ENCODE measurements at places on chromosomes 3 and 15.

GRCh38 chr15:39878406-39878785 lies 41.7 kb downstream of the GPR176 start:
- DNase-seq = no peak

DNA sequence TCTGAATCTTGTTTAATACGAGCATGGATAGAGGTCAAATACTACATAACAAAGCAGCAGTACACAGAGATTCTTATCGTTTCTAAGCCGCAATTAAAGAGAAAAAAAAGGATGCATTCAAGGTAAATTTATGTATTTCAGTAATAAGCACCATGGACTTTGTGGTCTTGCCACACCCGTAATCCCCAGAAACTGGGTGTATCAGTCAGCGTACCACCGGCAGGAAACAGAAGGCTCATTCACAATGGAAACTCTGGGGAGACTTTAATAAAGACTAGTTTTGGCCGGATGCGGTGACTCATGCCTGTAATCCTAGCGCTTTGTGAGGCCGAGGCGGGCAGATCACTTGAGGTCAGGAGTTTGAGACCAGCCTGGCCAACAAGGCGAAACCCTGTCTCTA lies 81.9 kb upstream of the ZNF280D start:
- DNase-seq = no peak

DNA sequence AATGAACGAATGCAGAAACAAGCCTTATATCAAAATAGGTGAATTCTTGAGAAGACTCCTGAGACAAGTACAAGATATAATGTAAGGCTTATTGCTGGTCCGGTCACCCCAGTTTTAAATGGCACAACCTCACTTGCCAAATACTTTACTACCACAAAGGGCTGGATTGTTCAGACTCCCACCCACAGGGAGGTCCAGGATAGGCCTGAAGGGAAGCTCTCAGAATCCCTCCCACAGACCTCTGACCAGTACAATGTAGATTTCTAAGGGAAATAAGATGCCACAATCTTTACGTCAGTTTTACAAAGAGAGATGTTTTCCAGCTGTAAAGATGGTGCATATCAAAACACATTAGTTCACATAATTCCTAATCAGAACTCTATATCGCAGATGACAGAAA lies 577.7 kb upstream of the ADAMTS9 start:
- no peak for DNase-seq

DNA sequence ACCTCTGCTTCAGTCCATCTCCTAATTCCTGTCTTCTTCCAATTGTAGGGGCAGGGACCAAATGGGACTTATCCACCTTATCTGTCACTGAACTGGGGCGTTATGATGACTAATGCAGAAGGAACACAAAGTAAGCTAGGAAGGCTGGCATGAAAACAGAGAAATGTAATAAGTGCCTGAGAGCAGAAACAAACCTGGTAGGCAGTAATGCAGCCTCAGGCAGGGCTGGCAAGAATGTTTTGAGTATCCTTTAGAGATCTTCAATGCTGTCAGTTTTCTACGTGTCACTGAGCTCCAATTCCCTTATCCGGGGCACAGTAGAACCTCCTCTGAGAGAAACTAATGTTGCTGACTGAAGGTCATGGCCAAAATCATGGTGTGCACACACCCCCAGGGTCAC lies 246.2 kb upstream of the TBL1XR1 start:
- no peak for DNase-seq

DNA sequence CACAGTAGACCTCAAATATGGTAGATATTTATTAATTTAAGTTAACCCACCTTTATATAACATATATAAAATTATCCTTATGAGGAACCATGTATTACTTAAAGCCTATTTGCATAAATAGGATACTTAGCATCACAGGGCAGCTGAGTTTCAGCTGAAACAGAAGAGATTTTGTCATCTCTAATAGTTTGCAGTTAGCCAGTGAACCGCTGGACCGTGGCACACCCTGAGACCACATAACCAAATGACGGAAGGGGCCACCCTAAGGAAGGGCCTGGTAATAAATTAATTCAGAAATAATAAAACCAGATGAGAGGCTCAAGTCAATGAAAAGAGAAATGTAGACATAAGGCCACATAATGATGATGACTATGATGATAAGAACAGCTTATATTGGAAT lies 107.7 kb downstream of the MYO5A start:
- DNase-seq = no peak

DNA sequence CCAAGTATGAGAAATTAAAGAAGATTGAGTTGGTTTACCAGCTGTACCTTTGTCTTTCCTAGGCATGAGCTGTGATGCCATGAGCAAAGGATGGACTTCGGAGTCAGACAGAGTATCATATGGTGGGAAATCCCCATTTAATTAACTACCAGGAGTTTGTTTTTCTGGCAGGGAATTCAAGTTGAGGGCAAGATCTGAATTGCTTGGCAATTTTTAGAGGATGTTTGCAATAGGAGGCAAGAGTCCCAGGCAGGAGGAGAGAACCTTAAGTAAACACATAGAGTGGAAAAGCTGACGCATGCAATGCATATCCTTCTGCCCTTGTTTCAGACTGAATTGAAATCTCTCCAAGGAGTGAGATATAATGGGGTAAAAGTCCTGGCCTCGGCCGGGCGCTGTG lies 569.7 kb upstream of the MDFIC2 start:
- no peak for DNase-seq

- no peak for DNase-seq
Measured at GRCh38 chr15:80480909-80481308, 76.7 kb downstream of the ARNT2 start.

GRCh38 chr3:134796281-134797056 lies 1.4 kb downstream of the EPHB1 start:
- DNase-seq = no peak

- DNase-seq = no peak
Measured at GRCh38 chr3:60365360-60365759, 885.9 kb downstream of the FHIT start.

GRCh38 chr15:26298010-26298658 lies 435.0 kb upstream of the ATP10A start:
- DNase-seq = no peak

DNA sequence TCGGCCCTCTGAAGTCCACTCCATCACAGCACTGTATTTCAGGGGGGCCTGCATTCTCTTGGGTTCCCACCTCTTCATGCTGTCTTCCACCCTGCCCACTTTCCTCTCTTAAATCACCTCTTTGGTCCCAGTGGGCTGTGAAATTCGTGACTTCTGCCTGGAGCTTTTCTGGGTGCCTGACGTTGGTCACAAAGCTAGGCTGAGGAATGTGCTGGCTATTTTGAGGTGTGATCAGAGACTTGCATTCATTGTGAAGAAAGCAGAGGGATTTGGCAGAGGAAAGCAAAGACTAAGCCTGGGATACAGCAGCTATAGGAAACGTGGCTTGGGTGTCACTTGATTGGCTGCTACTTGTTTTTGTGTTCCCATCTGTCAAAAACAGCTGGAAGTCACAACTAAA lies 202.5 kb downstream of the SATB1 start:
- DNase-seq = no peak

- DNase-seq = no peak
Measured at GRCh38 chr3:61081554-61081953, 169.7 kb downstream of the FHIT start.

DNA sequence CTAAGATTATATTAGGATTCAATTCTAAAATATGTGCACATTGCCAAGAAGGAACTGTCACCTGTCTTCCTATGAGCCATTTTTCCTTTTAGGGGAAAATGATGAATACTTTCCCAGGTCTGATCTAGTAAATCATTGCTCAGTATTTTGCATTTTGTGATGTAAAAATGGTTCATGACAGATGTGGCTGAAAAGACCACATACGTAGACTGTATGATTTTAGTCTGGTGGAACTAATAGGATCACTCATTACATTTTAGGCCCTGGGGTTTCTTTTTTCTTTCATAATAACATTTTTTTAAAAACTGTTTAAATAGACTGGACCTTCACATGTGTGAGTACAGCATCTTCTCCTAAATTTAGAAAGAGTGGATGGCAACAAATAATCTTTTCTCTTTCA lies 201.7 kb upstream of the MLF1 start:
- DNase-seq = no peak

GRCh38 chr15:70710714-70711113 lies 52.6 kb downstream of the UACA start:
- no peak for DNase-seq

Data from upper lobe of right lung (tissue), 1 donor.